Activated CD8-positive, alpha-beta memory T cell treated with anti-CD3 and anti-CD28 coated beads for 1 hour (primary cell): ENCODE measurements at places on chromosomes 2 and 18.

- no peak for DNase-seq
These were observed 34.4 kb downstream of the NEMP2 start for GRCh38 chr2:190500054-190500502.

DNA sequence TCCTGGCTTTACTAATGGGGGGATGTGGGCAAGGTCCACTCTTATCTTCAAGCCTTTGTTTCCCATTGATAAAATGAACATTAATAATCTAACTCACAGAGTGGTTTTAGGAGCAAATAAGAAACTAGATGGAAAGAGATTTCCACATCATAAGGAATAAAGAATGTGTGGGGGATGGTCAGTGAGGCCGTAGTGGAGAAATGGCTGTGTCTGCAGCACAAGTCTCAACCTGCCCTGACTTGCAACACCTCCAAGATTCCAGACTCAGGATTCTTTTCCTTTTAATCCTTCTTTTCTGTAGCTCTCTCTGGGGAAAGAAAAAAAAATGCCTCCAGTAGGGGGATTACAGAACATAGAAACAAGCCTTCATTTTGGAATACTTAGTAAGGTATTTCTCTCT, 124.2 kb upstream of the MEX3C start:
- no peak for DNase-seq

DNA sequence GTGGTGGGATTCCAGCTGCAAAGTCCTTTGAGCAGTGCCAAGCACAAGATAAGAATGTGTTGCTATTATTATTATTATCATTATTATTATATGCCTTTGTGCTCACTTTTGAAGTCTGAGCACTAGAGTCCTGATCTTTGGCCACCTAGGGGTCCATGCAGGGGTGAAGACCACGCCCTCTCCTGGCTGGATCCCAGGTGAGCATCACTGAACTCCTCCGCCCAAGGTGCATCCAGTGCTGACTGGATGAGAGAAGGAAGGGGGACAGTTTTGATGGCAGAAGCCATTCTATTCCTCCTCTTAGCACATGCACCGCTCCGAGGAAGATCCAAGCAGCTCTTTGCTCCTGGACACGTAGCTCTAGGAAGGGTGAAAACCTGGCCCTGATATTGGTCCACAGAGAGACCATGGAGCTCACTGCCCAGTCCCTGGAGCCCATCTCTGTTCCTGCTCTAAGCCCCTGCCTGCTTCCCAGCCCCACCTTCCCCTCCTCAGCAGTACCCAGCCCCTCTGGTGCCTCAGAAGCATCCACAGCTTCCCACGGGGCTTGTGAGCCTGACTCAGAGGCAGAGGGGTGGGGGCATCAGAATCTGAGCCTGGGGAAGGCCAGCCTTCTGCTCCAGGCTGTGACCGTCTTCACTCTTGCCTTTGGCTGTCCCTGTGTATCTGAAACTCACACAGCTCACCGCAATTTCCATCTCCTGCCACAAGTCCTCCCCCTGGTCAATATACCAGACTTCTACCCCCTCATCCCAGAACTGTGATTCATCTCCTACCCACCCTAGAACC, 45.4 kb downstream of the MCFD2 start:
- DNase-seq = no peak

DNA sequence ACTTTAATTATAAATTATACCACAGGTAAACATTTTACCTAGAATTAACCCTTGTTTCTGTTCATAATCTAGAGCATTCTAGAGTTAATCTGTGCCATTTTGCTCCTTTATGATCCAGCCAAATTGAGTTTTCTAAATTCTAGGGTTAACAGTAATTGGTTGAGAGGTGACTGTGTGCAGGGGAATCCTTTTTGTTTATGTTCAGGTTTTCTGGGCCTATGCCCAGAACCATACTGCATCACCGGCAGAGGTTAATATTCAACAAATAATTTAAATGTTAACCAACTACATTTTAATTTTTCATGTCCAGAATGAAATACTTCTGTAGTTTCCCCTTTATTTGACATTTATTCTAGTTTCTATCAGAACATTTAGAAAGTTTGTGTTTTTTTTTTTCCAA, 32.3 kb downstream of the CARF start:
- DNase-seq = no peak

- DNase-seq = no peak
These were observed 74.1 kb upstream of the KLHL14 start for GRCh38 chr18:32846896-32847295.

- no peak for DNase-seq
These were observed 201.2 kb downstream of the PIK3C3 start for GRCh38 chr18:42156281-42156680.

- no peak for DNase-seq
These were observed 168.6 kb downstream of the ETAA1 start for GRCh38 chr2:67565761-67566160.

DNA sequence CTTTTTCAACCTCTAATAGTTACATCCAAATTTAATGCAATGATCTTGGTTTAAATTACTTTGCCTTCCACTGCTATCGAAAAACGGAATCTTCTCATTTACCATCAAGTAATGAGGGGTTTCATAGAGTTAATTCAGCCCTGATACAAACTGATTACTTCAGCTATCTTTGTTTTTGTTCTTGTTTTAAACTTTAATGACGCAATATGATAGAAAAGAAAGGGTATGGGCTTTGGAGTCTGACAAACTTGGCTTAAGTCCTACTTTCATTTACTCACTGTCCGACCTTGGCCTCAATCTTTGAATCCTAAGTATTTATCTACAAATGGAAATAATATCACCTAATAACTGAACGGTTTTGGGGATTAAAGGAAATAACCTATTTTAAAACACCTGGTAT, 16.1 kb downstream of the ADAM17 start:
- no peak for DNase-seq

DNA sequence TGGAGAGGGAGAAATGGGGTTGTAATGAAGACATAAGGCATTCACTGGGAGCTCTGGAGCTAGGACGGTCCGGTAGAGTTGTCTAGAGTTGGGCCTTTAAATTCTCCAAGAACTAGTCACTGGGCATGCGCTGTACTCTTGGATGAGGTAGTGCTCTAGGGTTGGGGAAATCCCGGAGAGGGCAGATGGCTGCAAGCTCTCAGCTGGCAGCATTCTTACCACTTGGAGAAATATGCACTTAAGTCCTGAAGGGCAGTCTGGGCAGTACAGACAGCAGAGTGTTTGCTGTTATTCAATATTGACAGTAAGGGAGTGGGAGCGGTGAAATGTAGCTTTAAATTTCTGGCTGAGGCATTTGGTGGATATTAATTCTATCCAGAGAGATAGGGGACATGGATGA, 214.6 kb downstream of the RDH14 start:
- DNase-seq = no peak

DNA sequence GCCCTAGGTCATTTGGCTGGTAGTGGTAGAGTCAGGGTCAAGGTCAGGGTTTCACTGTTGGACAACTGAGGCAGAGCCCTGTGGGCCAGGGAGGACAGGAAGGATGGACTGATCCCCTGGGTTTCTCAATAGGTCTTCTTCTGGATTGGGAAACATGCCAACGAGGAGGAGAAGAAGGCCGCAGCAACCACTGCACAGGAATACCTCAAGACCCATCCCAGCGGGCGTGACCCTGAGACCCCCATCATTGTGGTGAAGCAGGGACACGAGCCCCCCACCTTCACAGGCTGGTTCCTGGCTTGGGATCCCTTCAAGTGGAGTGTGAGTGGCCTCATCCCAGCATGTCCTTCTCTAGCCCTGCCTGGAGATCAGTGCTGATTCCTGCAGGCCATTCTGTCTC, 18.1 kb downstream of the VIL1 start:
- no peak for DNase-seq

GRCh38 chr2:44778671-44779476, 162.6 kb upstream of the SIX3 start:
- DNase-seq = no peak

DNA sequence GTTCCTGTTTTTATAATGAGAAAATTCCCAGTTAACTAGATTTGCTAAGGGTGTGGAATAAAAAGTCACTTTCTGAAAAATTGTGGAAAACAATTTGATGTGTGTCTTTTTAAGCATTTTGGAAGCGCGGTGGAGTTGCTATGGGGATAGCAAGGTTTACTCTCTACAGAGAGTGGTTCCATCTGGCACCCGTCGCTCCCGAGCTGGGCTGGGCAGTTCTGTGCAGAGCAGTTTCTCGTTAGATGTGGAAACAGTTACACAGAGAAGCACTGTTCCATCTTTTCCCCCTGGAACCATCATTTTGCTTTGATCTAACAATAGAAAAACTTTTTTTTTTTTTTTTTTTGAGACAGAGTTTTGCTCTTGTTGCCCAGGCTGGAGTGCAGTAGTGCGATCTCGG, 17.4 kb downstream of the LDLRAD4 start:
- no peak for DNase-seq

DNA sequence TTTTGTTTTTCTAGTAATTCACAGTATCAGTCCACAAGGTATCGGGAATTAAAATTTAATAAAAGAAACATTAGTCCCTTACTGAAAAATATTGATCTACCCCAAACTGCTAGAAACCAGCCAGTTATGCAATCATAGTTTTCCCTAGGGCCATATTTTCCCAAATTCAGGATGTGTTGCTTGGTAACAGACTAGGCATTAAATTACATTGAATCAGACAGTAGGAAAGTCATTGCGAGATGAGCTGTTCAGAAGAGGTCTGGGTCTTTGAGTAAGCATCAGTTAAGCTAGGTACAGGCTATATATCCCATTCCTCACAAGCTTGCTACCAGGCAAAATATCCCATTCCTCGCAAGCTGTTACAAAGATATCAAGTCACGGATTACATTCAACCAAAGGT, 123.0 kb upstream of the CCDC150 start:
- DNase-seq = no peak

- DNase-seq = no peak
These were observed 153.8 kb upstream of the ACAA2 start for GRCh38 chr18:49967171-49967570.

DNA sequence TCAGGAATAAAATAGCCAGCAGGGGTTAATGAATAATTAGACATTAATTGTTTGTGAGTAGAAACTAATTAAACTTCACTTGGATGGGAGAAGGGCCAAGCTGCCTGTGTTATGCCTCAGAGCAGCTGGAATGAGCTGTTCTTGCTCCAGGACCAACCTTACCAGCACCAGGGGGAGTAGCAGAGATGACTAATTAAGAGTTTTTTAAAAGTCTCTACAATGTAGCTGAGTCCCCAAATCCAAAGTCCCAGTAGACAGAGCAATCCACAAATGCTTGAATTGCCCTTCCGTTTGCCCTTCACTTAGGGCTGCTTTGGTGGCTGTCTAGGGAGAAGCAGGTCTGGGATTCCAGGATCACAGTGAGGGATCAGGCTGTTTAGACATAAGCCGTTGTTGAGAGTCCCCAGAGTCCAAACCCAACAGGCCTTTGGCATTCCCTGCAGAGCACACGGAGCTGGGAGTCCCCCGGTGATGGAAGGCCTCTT, 59.4 kb downstream of the RHOB start:
- DNase-seq = no peak

DNA sequence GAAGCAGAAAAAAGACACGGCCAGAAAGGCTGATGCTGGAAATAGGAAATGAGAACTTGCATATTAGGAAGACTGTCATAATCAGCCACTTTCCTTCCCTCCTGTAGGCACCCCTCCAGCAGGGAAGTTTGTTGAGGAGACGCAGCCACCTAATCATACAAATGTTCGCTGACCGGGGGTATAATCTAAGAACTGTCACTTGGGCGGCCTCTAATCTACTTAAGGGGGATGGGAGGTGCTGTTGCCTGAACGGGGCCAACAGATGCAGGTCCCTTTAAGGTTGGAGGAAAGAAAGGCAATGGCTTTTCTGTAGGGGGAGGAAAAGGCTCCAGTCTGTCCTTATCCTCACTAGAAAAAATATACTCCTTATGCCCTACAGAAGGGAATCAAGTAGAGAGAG, 50.6 kb downstream of the DNAJC10 start:
- DNase-seq = no peak

DNA sequence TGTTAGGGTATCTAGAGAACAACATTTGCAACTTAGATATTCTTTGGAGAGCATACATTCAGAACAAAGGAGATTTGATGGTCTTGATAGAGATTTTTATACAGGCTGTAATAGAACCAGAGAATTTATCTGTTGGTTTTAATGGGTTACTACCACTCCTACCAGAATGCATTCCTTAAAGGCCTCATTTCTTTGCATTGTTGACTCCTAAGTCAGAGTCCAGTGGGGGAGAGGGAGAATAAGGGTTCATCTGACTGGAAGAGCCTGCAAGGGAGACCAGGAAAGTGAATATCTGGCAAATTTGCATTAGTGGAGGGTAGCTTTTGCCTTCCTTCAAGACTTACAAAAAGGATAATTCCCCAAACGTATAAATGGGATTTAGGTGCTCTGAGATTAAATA, 29.7 kb downstream of the AGPS start:
- DNase-seq = no peak

GRCh38 chr2:32591669-32592463, 36.0 kb upstream of the TTC27 start:
- no peak for DNase-seq

GRCh38 chr2:190505696-190506095, 28.8 kb downstream of the NEMP2 start:
- DNase-seq = no peak

GRCh38 chr18:63648241-63648640, 4.2 kb upstream of the SERPINB4 start:
- no peak for DNase-seq

GRCh38 chr2:152571048-152571766, 146.1 kb downstream of the PRPF40A start:
- no peak for DNase-seq

DNA sequence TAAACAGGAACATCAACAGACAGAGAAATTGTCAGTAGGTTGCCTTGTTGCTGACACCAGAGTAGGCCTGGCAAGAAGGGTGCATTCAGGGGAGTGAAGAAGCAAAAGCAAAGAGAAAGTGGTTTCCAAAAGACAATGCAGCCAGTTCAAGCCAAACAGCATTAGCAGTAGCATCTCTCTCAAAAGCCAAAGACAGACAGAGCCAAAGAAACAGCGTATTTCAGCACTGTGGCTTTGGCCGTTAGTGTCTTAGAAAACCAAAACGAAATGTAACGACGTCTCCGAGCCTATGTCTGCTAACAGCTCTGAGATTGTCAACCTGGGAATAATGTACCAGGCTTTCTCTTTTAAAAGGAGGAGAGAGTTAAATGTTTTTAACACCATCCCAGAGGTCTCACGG, 178.6 kb downstream of the NRP2 start:
- DNase-seq = no peak

GRCh38 chr2:43879261-43879660, 40.5 kb downstream of the ABCG8 start:
- DNase-seq = no peak

DNA sequence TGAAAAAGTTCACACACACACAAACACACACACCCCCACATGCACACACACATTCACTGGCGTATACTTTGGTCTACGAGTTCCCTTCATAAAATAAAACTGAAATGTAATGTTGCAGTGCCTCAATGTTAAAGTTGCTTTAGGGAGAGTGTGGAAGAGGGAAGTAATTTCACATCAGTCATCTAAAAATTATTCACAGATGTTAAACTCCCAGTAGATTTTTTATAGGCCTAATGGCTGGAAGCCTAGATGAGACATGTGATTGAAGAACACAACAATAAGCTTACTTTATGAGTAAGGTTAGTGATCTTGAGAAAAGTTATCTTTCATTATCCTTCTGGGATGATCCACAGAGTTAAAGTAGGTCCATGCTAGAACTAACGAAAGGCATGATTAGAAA, 506.7 kb upstream of the CNTNAP5 start:
- no peak for DNase-seq
